ENCODE measurements at places on chromosomes 1 and 21. TPM values are rescaled to one million over a fixed set of nuclear protein-coding genes. Genes with fewer than 3 reads are reported as not detected.

Gene OLIG2
- total RNA-seq = not detected

Gene PPFIA4
- total RNA-seq = 9.4 TPM

Gene STMN1
- total RNA-seq = 47.1 TPM

Gene F5
- not detected for total RNA-seq

Gene CDCA8
- 0.26 TPM for total RNA-seq

Gene RHCE
- total RNA-seq = 1.6 TPM

Gene TCEA3
- 20.2 TPM for total RNA-seq
